Left ventricle myocardium superior (tissue), 1 donor: ENCODE measurements at places on chromosomes 11 and 22. TPM values are rescaled to one million over a fixed set of nuclear protein-coding genes. Genes with fewer than 3 reads are reported as not detected.
A peak's percentile ranks its signal among the peaks of the same experiment; 100 is the strongest.

The GSTP1 gene
- 360 TPM for total RNA-seq

The MS4A12 gene
- not detected for total RNA-seq

DNA sequence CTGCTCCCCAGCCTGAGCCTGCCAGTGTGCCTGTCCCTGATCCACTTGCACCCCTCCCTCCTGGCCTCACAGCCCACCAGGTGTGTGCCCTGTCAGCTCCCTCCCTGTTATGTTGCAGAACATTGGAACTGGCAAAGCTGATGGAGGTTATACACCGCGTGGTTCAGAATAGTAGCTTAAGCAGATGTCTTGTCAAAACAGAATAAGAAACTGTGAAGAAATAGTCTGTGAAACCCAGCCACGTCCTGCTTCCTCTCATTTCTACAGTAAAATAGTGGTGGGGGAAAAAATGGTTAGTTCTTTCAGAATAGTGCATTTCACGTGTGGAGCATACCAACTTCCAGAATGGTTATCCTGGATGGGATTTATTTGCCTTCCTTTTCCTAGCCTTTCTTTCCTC, 161.2 kb upstream of the NAV2 start:
- DNase-seq, result no peak

DNA sequence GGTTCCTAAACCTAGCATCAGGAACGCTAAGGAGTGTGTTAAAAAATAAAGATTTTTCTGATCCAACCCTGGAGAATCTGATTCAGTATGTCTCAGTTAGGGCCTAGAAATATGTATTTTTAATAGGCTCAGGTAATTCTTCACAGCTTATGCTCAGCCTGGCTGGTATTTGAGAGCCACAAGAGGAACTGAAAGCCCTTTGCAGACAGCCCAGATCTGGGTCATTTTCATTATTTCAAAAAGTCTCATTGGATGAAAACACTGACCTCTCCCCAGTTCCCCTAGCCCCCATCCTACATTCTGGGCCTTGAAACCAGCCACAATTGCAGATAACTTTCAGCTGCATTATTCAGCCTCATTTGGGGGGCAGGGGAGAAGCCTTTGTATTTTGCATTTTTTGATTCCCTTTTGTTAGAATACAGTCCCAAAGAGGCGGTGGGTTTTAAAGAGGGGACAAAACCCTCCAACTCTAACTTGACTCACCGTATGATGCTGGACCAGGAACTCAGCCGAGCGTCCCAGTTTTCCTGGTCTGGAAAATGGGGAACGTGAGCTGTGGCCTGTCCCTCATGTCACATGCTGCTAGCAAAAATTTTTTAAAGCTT, 66.0 kb upstream of the LARGE1 start:
- DNase-seq, result no peak

The CTSC gene
- total RNA-seq, result 20.3 TPM

The GLYAT gene
- 0.59 TPM for total RNA-seq

DNA sequence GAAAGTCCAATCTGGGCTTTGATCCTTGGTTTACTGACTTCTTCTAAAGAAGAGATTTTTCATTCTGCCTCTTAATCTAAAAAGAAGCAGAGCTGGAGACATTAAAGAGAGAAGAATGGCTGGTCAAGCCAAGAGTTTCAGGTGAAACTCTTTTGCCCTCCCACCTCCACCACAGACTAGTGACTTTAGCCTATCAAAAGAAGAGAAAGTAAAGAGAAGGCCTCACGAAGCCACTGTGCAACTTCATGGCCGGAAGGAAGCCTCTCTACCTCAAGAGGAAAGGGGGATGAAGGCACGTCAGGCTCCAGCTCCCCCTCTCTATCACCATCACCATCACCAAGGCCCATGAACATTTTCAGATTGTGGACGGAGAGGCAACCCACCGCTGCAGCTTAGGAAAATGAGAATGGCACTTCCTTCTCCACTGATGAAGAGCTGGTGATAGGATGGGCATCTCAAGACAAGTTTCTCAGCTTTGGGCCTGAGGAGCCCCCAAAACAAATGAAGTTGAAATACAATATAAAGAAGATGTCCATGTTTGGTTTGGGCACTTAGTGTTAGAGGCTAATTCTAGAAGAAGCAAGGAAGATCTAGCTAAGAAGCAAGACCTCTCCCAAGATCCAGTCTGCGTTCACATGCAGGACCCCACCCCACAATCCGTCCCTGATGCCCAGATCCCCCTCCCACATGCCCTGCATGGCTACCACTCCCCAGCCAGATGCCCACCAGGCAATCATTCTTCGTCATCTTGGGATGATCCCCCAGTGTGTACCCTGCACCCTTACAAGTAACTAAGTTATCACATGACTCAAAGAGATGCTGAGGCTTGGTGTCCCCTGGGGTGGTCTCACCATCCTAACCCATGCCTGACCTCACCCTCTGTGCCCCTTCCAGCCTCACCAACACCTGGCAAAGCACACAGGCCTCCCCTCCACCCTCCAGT, 52.6 kb downstream of the IGSF9B start:
- no peak for DNase-seq

The RTN4R gene
- 1.2 TPM for total RNA-seq

GRCh38 chr22:35921777-35922176, 106.8 kb downstream of the RBFOX2 start:
- peak; percentile 23 for DNase-seq

DNA sequence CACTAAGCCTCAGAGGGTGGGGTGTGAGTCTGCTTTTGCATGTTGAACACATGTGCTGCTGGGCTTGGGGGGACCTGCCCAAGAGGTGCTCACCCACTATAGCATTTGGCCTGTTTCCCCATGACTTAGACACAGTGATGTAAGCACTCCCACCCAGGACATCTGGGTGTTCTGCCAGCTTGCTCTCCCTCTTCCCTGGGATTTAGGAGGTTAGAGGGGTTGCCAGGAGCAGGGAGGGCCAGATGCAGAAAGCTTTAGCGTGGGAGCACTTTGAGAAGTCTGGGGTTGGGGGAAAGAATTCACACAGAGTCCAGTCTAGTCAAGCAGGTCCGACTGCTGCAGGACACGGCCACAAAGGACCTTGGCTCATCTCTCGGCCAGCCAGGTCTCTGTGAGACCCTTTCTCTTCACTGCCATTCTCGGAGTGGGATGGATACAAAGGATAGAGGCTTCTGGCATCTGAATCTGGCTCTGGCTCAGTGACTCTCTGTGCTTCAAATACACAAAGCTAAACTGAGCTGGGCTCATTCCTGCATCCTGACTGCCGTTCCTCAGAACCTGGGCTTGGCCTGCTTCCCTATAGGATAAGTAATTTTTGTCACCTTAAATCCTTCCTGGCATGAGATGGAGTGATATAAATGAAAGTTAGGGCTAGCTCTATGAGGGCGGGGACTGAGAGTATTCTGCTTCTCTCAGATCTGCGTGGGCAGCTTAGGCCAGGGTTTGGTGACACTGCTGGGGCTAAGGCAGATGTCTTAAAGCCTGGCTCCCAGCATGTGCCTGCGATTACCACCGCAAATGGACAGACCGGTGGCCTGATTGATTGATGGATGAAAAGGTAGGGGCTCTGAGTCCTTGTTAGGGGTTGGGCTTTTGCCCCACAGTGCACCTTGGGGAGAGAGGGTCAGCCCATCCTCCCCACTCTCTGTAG, 14.5 kb downstream of the USP2 start:
- DNase-seq, result no peak

- no peak for DNase-seq
These were observed 66.0 kb upstream of the CLTCL1 start for GRCh38 chr22:19357270-19358105.

- no peak for DNase-seq
These were observed 1.5 kb downstream of the FHIP1B start for GRCh38 chr11:6232899-6233298.

DNA sequence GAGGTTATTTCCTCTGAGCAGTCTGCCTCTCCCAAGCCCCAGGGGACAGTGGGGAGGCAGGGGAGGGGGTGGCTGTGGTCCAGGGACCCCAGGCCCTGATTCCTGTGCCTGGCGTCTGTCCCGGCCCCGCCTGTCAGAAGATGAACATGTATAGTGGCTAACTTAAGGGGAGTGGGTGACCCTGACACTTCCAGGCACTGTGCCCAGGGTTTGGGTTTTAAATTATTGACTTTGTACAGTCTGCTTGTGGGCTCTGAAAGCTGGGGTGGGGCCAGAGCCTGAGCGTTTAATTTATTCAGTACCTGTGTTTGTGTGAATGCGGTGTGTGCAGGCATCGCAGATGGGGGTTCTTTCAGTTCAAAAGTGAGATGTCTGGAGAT, 3.1 kb downstream of the PIM3 start:
- no peak for DNase-seq

GRCh38 chr22:46262449-46263215, 511 bp downstream of the PKDREJ start:
- peak; percentile 86 for DNase-seq

The PKDREJ gene
- not detected for total RNA-seq

The TTC38 gene
- total RNA-seq, result 24.0 TPM

- no peak for DNase-seq
These were observed 32.5 kb downstream of the MPPED2 start for GRCh38 chr11:30553521-30554110.

- no peak for DNase-seq
These were observed 18.1 kb downstream of the SMARCB1 start for GRCh38 chr22:23804781-23805291.

DNA sequence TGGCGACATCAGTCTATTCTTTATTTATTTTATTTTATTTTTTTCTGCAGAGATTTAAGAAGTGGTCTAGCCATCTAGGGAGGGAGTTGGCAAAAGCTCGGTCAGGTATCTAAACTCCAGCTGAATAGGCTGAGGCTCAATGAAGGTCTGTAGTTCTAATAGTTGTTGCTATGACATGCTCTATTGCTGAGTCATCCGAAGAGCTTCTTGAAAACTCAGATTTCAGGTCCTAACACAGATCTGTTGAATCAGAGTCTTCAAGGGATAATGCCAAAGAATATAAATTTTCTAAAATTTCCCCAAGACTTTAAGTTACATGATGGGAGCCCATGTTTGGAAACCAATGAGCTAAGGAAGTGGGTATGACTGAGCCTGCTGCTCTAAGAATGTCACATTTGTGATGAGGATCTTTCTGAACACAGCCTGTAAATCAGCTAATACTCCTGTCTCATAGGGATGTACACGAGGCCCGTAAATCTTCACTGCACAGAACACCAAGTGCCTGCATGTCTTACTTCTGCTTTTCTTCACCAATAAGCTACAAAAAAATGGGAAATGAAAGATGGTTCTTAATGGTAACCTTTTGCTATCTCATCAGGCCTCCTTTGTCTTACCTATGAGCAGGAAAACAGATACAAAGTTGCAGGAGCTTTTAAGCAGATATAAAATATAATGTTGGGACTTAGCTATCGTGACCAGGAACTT, 901.4 kb upstream of the API5 start:
- no peak for DNase-seq

The IGSF22 gene
- 0.94 TPM for total RNA-seq
